ENCODE measurements at places on chromosomes 7 and 10.

GRCh38 chr10:43048301-43049051, 28.4 kb upstream of the RET start:
- DNase-seq = peak; percentile 24

DNA sequence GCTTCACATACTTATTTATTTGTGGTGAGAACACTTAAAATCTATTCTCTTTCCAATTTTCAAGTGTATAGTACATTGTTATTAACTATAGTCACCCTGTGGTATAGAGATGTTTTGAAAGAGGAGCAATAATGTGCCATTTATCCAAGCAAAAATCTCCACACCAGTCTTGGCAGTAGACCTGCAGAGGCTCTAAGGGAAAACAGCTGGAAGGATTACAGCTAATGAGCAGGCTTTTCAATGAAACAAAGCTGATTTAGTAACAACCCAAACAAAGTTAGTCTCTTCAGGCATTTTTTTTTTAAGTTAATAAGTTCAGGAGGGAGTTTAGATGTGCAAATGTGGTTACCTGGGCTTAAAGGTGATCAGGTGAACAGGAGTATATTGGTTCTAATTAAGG, 101.9 kb downstream of the EVX1 start:
- no peak for DNase-seq

DNA sequence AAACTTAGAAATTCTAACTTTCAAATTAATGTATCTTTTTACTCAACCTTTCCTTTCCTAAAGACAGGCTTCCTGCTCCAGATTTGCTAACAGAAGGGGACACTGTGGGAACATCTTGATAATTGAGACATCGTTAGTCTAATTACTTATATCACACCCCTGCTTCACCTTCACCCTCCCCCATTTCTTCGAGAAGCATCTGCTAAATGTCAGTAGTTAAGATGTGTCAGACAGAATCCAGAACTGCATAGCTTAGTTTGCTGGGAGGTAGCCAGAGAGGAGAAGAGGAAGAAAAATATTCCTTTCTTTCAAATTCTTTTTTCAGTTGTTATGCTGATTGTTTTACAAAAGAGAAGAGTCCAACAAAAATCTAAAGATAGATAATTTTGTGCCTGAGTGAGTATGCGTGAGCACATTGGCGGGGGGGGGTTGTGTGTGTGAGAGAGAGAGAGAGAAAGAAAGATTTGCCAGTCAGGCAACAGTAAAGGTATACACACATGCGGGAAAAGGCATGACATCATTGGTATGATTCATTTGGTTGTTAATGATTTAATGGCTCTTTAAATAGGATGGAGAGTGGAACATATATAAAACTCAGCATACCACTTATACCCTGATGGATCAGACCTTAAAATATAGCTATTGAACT, 192.4 kb downstream of the PTN start:
- no peak for DNase-seq

DNA sequence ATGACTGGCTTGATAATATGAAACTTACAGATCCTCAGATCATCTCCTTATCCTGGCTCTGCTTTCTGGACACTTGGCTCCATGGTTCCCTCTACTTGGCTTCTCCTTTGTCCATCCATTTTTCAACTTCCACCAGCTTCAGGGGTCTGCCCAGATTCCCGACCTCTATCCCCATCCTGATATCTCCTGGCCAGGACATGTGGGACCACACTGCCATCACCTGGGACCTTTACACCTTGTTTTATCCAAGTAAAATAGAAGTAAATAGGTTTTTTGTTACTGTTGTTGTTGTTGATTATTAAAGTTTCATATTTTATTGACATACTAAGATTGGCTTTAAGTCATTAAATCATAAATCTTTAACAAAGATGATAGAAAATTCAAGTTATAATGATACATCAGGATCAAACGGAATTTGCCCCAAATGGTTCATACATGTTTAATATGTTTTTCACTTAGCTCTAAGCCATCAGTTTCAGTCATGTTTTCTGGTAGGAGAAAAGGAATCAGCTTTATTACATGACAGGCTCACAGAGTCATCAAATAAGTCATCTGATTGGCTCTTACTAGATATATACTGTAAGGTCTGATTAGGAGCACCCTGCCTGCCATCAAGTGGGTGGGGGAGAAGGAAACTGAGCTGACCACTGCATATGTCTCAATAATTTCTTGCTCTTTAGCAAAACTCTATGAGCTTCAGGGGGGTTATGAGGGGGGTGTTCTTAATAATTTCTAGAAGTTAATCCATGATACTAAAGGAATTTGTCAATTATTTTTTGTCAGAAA, 111.5 kb upstream of the AHR start:
- no peak for DNase-seq

DNA sequence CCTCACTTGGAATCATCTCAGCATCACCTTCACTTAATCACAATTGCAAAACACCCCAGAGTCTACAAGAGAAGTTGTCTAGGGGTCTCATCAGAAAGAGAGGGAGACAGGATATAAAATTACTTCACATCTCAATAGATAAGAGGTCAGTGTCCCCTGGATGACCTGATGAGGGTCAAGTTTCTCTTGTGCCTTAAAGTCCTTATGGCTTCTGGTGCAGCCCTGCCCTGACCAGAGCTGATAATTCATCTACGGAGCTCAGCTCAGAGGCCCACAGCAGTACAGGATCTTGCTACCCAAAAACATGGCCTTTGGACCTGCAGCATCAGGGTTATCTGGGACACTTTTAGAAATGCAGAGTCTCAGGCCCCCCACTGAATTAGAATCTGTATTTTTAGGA, 111.1 kb upstream of the GLI3 start:
- no peak for DNase-seq

GRCh38 chr7:137609500-137609899, 237.3 kb downstream of the DGKI start:
- no peak for DNase-seq

DNA sequence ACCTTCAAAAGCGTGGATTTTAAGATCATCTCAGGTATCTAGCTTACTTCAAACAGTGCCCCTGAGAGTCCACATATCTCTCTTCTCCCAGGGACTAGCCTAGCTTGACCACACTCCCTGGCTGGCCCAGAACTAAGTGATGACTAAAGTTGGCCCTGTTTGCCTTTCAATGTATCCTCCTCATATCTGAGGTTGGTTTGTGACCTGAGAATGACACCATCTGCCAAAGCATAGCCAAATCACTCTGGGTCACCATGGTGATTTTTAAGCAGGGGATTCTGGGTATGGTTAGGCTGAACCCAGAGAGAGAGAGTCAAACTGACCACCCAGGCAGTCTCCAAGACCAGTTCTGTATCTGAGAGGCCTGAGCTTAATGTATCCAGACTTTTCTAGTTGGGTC, 16.2 kb downstream of the CNNM1 start:
- no peak for DNase-seq

- no peak for DNase-seq
These were observed 17.7 kb downstream of the CCL24 start for GRCh38 chr7:75795831-75796285.

DNA sequence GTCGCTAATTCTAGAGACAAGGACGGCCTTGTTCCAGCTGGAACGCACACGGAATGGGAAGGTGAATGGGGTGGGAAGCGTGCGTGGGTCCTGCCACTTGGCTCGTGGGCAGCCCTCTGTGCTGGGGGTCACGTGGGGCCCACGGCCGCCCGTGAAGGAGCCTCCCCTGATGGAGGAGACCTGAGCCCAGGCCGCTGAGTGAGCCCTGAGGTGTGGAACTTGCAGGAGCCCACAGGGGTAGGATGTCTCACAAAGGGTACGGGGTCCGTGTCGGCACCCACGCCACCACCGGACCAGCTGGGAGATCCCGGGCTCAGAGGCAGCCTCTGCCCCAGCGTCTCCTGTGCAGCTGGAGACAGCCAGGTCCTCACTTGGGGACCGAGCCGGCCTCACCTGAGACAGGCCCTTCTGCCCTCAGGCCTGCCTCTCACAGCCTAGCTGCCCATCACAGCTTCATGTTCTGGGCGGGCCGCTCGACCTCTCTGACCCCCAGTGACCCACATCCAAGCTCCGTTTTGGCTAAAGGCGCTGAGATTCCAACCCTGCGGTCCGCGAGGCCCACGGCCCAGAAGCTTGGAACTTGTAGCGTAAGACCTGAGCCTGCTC, 84.8 kb downstream of the FOXL3 start:
- no peak for DNase-seq

DNA sequence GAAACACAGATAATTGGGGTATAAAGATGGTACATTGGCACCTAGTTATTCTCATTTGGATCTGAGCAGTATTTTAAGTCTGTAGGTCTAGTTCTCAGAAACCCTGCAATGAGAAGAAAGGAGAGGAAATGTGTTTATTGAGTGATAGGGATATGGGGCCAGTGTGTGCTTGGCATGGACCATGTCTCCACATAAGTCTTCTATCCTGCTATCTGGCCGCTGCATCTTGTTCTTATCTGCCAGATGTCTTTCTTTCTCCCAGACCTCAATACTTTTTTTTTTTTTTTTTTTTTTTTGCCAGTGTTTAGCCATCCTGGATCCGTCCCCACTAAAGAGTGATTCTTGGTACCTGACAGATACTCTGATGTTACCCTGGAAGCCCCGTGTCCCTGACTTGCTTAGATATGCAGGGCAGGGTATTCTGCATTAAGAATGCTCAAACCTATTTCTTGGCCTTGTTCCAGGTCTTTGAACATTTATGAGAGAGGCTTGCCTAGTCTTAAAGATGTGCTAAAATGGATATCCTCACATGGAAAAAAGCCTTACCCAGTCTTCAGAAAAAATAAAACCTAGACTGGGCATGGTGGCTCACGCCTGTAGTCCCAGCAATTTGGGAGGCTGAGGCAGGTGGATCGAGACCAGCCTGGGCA, 10.0 kb downstream of the MTURN start:
- peak; percentile 39 for DNase-seq

- DNase-seq = no peak
These were observed 132.9 kb downstream of the OAT start for GRCh38 chr10:124285587-124286527.
